ENCODE measurements at places on chromosomes 2 and 18. TPM values are rescaled to one million over a fixed set of nuclear protein-coding genes. Genes with fewer than 3 reads are reported as not detected.
A peak's percentile ranks its signal among the peaks of the same experiment; 100 is the strongest.

The C18orf63 gene
- total RNA-seq, result not detected

DNA sequence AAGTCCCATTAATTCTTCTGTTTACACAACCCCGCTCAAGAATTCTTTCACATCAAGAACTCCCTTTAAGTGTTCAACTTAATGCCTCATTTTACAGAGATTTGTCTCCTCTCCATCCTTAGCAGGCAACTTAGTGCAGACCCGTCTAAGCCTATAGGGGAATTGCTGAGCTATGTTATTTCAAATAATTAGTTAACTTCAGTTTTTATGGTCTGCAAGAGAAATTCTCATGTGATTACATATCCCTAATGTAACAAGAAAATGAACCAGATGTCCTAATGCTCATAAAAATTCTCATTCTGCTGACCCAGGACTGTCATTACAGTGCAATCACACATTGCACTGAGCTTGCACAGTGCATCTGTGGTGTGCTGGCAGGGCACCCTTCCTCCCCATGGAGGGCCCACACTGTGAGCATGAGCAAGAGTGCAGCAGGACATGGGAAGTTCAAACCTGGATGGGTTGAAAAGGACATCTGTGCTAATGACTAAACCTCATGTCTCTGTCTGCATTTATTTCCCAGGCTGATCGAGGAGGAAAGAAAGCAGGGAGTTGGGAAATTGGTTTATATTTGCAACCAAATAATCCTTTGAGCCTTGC is 97.1 kb downstream of the COL5A2 start:
- DNase-seq, result no peak

- DNase-seq, result no peak
These were observed 699.9 kb upstream of the SLC8A1 start for GRCh38 chr2:41151746-41152145.

DNA sequence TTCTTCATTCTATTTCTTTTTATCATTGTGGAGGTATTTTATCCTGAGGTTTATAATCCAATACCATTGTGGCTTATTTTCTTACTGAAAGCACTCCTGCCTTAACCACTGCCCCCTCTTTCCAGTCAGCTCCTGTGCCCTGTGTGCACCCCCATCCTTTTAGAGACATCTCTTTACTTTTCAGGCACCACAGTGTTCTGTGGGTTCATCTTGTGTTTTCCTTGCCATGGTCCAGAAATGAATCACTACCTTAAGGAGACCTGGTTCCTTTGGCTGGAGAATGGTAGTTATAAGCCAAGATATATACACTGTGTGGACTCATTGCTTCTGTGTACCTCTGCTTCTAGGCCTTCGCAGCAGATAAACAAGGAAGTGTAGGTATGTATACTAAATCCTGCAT is 278.3 kb downstream of the PTGR3 start:
- no peak for DNase-seq

GRCh38 chr2:160278101-160278878 is 78.2 kb upstream of the ITGB6 start:
- no peak for DNase-seq

GRCh38 chr2:204771721-204772120 is 226.4 kb downstream of the PARD3B start:
- no peak for DNase-seq

DNA sequence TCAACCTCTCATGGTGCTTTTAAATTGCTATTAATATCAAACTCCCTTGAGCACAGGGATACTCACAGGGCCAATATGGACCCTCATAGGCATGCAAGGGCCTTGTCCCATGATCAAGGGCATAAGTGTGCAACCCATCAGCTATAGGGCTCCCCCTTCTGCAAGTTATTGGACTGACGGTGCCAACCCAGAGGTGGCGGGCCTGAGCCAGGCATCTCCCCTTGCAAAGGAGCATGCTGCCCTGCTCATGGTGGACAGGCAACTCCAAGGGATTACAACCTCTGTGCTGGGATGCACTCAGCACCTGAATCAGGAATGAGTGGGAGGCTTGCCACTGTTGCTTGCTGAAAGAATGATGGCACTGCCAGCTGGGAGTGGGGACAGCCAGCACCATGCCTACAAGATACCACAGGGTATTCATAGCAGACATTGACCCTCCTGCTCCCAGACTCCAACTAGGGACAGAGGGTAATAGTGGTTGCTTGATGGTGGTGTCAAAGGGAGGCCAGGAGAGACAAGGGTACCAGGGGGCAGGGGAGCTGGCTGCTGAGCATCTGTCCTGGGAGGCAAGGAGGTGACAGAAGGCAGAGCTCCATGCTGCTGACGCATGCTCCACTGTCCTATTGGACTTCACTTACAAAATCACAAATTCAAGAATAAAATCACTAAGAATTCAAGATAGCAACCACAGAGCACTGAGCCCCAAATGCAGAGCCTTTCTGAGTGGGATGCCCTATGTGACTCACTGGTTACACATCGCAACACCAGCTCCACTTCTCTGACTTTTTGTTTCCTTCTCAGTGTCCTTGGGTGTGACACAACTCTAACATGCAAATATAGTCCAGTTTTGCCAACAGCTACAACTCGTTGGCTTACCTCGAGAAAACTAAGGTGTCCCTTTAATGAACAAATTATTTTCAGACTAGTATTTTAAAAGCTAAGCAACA is 157.1 kb upstream of the CCDC150 start:
- DNase-seq, result no peak

DNA sequence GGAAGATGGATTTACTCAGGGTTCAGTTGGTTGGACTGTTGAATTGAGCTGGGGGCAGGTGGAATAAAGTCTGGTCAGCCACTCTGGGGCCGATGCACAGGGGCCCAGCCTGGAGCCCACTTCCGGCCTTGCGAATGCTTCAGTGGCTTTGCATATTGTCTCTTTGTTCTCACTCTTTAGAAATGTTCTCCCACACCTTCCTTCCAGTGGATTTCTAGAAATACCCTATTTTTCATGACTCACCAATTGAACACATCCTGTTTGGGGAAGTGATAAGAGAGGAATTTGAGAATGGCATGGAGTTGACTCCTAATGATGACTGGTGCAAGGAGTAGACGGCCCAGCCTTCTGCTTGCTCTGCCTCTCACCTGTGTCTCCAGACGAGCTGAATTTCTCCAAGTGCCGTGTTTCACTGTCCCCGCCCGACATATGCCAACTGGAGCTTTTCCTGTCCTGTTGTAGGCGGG is 28.1 kb downstream of the ASAP2 start:
- peak; percentile 81 for DNase-seq
